ENCODE measurements at places on chromosomes 3 and 15.

DNA sequence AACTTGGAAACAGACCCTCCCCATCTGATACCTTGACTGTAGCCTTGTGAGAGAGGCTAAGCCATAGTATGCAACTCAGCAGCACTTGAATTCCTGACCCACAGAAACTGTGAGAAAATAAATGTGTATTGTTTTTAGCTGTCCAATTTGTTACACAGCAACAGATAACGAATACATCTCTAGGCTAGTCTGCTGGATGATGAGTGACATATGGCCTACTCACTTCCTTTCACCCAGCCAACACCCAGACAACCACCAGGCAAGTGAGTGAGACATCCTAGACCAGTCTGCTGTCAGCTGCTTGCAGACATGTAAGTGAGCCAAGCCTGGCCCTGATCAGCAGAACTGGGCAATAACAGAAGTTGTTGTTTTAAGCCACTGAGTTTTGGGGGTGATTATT lies 19.2 kb upstream of the SMAD6 start:
- DNase-seq: no peak

DNA sequence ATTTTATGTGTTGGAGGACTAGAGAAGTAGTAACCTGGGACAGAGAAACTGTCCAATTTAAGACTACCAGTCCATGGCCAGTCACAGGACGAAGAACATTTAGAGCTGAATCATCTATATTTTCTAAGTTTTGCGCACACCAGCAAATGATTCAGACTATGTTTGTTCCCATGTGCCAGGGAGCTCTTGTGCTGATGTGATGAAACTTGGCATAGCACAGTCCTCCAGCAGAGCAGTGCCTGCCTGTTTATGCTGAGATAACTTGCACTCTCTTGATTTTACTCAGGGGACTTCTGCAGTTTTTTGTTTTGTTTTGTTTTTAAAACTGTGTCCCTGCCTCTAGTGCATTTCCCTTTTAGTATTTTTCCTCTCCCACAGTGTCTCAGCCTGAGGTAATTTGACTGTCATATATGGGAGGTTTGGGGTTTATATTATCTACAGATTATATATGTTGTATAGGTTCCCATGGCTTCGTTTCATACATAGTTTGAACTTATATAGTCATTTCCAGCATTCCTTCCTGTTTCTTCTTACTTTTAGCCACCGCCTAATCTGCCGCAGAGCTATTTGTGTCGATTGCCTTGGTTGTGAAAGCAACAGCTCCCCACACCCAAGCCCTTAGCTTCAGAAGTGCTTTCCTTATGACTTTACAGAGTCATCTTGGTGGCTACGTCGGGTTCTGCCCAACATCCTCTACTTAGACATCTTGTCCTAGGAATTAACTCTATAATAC lies 45.5 kb downstream of the PPM1L start:
- DNase-seq: no peak

GRCh38 chr3:11643605-11644087 lies at the start of gene VGLL4:
VGLL4 (minus strand) TSS chr3:11643915; CDS start chr3:11643518, 397 bp downstream.
- peak; percentile 80 for DNase-seq

GRCh38 chr3:42562047-42562907 lies 19.5 kb downstream of the SEC22C start:
- DNase-seq: no peak

- no peak for DNase-seq
These were observed 38.2 kb downstream of the TGFBR2 start for GRCh38 chr3:30644615-30645014.

DNA sequence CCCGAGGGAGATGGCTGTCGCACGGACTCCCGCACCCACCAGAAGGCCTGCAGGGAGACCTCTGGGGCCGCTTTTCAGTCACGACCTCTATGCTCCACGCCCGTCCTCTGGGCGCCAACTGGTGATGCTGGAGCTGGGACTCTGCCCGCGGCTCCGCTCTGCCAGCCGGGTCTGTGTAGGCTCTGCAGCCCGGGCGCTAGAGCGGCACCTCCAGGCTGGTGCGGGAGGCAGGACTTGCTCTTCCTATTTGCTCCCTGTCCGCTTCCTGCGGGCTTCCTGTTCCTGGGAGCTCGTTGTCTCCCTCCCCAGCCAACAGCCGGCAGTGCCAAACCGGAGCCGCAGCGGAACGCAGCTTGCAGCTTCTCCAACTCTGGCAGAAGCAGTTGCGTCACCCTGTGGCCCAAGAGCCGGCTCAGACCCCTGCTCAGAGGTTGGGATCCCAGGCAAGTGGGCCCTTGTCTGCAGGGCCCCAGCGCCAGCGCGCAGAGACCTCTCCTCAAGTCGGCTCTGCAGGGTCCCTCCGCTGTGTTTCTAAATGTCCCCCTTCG lies 285.9 kb downstream of the XXYLT1 start:
- no peak for DNase-seq

GRCh38 chr3:82715091-82715856 lies 953.8 kb upstream of the GBE1 start:
- DNase-seq: no peak

GRCh38 chr3:116057400-116058006 lies 387.8 kb downstream of the LSAMP start:
- no peak for DNase-seq

DNA sequence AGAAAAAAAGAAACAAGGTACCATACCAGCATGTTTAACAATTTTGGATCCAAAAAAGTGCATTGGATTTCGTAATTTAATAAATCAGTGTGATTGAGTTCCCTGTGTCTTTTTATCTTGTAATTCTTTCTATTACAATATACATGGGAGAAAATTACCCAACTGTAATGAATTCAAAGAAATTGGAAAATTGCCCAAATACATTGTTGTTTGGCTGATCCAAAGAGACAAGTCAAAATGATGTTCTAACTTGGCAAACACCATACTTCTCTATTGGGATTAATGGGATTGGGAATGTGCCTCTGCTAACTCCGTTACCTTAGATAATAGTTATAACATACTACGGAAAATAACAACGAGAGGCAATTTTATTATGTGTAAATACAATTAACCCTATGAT lies 1097.1 kb downstream of the ROBO1 start:
- no peak for DNase-seq

DNA sequence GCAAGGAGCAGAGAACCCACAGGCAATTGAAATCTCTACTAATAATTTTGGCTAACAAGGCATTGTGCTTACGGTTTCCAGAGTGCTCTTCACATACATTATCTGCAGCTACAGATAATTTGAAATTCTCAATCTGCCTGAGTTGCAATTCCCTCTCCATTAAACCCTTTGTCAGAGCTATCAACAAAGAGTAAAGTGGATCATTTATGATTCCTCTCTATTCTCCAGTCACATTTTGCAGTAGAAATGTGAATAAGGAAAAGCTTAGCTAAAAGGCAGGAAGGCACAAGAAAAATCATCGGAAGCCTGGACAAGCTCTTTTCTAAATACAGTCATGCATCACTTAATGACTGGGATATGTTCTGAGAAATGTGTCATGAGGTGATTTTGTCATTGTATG lies 49.6 kb downstream of the FAM98B start:
- no peak for DNase-seq

- DNase-seq: no peak
These were observed 42.3 kb upstream of the STIMATE start for GRCh38 chr3:52939600-52939999.

DNA sequence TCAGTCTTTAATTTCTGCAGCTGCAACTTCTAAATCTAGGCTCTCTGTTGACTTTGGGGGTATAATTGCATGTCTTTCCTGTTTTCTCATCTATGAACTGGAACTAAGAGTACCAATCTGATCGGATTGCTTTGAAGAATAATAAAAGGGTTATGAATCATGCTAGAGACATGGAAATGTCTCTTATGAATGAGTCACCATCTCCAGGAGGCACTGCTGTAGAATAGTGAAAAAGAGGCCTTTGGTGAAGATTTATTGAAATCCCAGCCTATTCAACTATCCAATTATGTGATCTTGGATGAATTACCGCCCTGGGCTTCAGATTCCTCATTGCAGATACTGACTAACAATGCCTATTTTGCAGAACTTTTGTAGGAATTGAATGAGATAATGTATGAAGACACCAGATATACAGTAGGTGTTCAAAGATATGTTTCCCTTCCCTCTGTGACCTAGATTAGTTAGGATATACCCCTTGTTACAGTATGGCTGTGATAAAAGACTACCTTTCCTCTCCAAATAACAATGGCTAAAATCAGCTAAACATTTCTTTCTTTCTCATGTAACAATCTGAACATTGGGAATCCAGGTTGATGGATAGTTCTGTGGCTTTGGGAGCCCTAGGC lies 11.5 kb upstream of the CMTM8 start:
- peak; percentile 11 for DNase-seq

GRCh38 chr3:26624209-26624765 lies 1.7 kb downstream of the LRRC3B start:
- DNase-seq: no peak

DNA sequence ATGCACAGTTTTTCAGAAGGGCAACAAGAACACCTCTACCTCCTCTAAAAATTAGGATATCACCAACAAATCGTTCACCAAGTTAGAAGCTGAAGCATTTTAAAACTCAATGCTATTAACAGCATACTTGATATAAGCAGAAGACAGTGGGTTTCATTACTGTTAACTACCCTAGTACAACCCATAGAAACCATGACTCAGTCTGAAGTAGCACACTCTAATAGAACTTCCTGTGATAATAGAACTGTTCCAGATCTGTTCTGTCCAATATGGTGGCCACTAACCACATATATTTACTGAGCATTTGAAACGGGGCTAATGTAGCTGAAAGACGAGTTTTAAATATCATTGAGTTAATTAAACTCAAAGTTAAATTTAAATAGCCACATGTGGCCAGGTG lies 1075.6 kb downstream of the FHIT start:
- no peak for DNase-seq

- DNase-seq: no peak
These were observed 54.4 kb upstream of the IL12A start for GRCh38 chr3:159934216-159934615.

DNA sequence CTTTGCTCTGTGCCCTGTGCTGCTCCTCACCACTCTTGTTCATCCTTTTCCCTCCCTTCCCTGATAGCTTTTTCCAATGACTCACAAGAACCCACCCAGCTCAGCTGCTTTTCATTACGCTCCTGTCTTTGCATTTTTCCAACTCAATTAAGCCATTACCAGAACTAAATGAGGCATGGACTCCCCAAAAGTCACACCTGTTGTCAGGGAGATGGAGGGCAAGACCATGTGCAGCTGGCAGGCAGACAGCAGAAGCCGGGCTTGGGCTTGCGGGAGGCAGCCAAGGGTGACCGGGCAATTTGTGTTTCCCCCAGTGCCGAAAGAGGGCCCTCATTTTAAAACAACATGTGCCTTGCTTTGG lies 64.3 kb downstream of the CASR start:
- no peak for DNase-seq

GRCh38 chr3:23876923-23877322 lies 39.9 kb downstream of the NKIRAS1 start:
- no peak for DNase-seq

- DNase-seq: peak; percentile 15
These were observed 13.0 kb downstream of the THBS1 start for GRCh38 chr15:39593656-39594445.

DNA sequence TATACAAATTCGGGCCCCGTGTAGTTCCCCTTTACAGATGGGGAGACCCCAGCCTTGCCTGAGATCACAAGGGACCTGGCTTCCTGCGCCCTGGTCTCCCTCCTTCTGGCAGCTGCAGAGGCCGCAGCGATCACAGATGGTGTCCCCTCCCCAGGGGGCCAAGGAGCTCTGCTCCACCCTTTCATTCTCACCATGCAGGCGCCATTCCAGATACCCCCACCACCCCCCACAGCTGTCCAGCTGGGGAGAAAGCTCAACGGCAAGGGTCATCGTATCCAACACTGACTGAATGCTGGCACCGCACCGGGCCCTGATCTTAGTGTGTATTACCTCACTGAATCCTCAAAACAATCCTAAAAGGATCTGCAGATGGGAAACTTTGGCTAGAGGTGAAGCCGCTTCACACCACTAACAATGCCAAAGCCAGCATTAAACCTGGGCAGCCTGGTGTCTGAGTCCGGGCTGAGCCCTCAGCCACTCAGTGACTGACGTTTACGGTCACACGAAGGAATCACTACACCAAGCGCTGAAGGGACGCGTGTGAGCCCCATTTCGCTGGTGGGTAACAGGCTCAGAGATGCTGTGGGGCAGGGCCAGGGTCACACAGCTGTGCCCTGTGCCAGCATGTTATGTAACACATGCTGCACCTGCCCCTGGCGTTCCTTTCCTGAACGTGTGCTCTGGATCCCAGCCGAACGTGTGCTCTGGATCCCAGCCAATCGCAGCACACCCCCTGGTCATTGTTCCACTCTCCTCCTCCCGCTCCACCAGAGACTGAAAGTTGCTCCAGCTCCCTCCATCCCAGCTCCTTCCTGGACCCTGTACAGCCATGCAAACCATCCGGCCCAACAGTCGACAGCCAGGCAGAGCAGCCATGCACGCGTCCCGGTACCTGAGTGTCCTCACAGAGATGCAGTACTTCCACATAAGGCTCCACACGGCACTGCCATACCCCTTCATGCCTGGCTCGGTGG lies 51.8 kb downstream of the IQSEC1 start:
- no peak for DNase-seq

DNA sequence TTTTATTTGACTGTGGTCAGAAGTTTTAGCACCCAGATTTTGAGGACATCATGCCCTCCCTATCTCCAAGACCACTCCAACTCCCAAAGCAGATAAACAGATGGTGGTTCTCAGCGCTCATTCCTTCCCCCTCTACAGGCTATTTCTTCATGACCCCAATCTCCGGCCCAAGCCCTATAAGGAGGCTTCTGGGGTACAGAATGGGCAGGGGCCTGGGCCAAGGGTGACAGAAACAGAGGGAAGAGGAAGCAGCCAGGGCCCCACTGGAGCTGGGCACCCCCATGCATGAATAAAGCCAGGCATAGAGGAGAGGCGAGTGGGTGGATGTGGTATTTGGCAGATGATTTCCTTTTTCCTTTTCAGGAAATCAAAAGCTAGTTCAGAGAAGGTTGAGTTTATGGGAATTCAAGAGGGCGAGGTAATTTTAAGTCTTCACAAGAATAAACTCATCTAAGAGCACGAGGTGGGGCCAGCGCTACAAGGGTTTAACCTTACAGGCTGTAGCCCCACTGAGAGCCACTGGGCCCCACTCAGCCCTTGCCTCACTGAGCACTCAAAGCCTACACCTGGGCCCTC lies 104.8 kb upstream of the HERC1 start:
- DNase-seq: no peak

Data from pulmonary artery endothelial cell (primary cell).